Hepatocyte (in vitro differentiated cells): ENCODE measurements at places on chromosomes 5 and 9.

- DNase-seq: no peak
Measured at GRCh38 chr5:138951091-138951985, 76.2 kb upstream of the LRRTM2 start.

DNA sequence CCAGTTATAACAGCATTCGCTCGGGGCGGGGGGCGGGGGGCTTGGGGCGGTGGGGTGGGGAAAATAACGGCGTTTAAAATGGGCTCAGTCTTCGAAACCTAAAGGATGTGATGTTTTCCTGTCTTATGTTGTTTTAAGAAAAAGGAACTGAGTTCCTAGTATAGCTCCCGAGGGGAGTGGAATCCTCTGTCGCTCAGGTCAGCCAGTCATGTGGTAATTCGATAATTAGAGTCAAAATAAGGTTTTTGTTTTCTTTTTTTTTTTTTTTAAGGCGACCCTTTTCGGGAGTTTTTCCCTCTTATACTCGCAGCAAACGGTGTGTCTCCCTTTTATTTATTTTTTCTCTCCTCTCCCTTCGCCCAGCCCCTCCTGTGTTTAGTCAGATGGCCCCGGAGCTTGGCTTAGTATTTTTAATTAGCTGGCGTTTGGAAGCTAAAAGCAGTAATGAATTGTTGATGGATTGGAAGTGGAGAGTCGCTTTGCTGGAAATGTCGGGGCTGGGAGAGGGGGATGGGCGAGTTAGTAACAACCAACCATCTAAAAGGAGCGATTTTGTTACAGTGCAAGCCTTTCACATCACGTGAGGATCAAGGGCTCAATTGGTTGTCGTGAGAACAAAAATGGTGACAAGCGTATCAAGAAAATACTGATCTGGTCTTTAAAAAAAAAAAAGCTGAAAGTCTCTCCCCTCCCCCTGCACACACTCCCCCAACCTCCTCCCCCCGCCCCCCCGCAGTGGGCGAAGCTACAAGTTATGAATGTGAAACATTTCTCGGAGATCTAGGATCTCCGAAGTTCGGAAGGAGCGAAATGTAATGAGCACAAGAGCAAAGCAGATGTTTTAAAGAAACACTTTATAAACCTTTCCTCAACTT lies 714 bp upstream of the ZNF608 start:
- peak; percentile 93 for DNase-seq

DNA sequence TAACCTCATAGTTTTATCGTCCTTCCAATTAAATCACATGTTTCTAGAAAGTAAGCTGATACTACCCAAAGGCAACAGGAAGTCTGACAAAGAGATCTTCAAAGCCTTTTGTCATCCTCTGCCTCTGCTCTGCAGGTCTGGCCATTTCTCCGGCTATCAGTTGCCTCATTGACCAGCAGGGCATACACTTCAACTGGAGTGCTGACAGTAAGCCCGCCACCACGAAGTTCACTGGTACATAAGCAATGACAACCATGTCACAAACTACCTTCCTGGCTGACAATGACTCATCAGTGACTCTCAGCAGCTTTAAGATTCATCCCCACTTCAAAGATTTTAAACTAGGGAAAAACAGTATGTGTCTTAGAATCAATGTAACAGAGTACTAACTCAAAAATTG lies 20.6 kb downstream of the SPTLC1 start:
- DNase-seq: no peak

DNA sequence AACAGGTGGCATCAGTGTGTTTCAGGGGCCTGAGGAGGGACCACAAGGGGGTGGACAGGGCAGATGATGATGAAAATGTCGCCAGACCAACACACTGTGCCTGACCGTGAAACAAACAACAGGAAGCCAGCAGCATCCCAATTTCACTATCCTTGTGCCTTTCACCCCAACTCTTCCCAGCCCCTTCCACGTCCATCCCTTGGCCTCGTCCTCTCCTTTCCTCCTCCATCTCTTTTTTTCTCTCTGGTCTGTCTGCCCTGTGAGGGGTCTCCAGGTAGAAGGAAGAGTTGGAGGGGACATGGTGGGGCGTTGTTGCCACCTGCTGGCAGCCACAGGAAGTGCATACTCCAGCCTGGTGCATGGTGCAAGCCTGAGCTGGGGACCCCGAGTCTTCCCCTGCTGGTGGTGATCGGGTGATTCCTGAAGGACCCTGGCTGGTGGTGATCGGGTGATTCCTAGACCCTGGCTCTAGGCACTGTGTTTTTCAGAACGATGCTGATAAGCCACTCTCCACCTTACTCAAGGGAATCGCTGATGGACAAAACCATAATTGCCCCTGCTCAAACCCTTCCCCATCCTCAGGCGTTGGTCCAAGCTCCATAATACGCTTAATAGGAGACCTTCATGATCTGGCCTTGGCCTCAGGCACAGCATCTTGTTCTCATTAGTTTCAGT lies 21.7 kb upstream of the NSD1 start:
- DNase-seq: peak; percentile 69

GRCh38 chr9:136565086-136565714 lies 19.4 kb upstream of the NOTCH1 start:
- no peak for DNase-seq
